ENCODE measurements at places on chromosomes 1 and 21.

DNA sequence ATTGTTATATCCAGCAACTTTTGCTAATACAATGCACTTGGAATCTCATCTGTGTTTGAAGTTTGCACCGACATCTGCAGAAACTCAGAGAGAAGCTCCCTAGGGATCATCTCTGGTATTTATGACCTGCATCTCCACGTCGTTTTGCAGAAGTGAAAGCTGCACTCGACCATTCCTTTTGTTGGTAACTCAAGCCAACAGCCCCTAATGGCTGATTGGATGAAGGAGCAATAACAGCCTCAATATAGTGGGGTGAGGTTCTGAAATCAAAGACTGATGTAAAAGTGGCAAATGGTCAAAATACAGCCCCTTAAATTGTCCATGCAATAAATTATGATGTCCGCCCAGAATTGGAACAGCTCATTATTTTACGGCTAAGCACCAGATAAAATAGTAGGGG lies 344.2 kb upstream of the KAZN start:
- DNase-seq, result no peak

- DNase-seq, result no peak
Measured at GRCh38 chr1:30657131-30658013, 66.0 kb downstream of the MATN1 start.

DNA sequence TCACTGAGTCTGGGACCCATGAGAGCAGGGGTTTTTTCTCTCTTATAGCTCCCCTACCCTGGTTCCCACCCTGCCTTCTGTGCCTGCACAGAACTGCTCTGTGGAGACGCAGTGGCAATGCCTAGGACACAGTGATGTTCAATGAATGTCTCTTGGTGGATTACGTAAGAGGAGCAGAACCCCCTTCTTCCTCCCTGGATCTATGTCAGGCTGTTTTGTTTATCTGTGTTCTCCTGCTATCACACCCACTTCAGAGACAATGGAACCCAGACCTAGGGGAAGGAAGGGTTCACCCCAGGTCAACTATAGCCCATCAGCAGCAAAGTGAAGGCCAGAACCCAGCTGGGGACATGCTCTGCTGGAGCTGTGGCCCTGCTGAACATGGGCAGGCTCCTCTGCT lies 2.0 kb downstream of the HPCAL4 start:
- DNase-seq, result no peak

- DNase-seq, result no peak
Measured at GRCh38 chr1:76023669-76024435, 50.7 kb upstream of the ST6GALNAC3 start.

GRCh38 chr1:234836045-234836681 lies 226.2 kb upstream of the IRF2BP2 start:
- DNase-seq, result no peak

DNA sequence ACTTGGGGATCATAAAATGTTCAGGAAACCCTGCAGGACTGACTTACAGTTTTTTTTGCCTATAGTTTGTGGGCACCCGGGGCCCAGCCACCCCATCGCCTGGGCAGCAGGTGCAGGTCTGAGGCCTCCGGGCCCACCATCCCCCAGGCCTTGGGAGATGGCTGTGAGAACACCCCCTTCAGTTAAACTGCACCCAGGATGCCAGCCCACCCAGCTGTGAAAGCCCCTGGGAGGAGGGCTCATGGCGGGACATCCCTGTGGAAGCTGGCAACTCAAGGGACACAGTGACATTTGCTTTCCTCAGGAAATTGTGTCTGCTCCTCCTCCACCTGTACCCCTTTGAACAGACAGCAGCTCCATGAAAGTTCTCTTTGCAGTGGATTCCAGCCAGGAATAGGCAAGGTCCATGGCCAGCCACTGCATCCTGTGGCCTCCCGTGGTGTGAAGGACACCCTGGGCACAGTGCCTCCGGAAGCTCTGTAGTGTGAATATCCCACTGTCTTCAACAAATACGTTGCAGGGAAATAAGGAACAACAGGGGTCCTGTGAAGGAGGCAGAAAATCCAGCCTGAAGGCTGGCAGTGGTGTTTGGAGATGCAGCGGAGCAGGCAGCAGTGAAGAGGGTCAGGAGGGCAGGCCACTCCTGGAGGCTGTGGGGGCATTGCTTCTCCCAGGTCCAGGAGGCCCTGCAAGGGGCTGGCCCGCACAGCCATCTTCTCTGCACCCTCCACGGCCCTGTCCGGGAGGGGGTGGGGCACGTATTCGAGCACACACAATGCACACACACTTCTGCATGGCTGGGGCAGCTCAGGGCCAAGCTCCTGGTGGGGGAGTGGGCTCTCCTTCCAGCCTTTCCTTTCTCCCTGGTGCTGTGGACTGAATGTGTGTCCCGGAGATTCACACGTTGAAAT lies 2.1 kb upstream of the OBSCN start:
- no peak for DNase-seq

DNA sequence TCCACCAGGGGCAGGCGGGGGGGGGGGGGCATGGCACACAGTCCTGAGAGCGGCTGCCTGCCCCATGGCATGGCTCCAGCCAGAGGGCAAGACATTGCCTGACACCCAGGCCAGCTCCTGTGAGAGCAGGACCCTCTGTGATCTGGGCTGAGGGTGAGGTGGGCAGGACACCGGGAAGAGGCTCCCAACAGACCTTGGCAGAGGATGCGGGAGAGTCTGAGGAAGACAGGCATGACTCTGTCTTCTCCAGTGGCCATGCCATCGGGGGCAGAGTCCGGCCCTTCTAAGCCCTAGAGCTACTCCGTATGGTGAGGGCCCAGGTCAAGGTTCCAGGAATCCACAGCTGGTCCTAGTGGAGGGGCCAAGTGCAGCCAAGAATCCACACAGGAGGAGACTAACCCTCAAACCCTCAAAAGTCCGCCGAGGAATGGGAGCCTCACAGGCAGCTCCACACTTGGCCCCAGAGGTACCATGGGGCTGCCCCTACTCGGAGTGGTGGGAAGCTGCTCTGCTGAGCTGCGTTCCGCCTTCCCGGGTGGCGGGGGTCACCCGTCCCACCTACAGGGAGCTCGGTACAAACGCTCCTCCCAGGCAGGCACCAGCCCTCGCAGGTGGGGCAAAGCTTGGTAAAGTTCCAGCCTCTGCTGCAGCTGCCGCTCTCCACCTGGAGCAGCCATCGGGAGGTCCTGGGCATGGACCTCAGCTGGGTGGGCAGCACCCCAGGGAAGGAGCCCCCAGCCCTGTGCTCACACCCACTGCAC lies 6.5 kb downstream of the ACTRT2 start:
- DNase-seq, result no peak

DNA sequence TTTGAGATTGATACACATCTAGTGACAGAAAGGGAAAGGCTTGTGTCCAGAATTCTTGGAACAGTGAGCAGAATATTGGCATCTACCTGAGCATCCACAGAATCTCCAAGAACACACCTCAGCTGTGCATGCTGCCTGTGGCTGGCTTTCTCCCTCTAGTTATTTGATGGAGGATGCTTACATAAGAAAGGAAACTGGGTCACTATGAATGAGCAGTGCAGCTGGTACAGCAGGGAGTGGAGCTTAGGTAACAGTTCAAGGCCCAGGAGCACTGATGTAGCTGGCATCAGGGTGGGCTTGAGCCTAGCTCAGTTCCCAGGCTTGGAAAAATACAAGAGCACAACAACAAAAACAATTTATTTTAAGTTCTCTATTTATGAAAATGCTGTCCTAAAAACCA lies 26.3 kb downstream of the RGS8 start:
- no peak for DNase-seq

DNA sequence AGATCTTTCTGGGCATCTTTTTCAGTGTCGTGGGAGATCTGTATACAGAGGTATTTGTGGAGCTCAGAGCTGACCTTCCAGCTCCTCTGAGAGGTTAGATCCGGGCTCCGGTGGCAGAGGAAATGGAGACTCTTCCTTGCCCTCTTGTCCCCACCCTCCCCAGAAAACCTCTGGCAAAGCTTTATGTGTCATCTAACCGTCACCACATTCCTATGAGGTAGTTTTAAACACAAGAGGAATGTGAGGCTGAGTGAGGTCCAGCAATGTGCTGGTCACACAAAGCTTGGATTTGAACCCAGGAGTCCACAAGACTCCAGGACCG lies 1.2 kb downstream of the CD160 start:
- no peak for DNase-seq

- no peak for DNase-seq
Measured at GRCh38 chr1:21268281-21269239, 21.7 kb downstream of the ECE1 start.

DNA sequence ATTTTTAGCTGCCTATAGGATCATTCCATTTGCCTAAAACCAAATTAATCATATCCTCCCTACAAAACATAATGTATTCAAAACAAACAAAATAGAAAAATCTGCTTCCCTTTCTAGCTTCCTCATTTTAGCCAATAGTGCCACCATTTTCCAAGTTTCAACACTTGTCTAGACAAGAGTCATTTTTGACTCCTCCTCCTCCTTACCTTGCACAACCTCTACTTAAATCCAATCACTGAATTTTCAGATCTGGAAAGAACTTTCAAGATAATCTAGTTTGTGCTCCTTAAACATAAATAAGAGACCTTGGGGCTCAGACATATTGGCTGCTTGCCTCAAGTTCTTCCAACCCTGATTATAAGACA lies 7.4 kb downstream of the STX6 start:
- no peak for DNase-seq

DNA sequence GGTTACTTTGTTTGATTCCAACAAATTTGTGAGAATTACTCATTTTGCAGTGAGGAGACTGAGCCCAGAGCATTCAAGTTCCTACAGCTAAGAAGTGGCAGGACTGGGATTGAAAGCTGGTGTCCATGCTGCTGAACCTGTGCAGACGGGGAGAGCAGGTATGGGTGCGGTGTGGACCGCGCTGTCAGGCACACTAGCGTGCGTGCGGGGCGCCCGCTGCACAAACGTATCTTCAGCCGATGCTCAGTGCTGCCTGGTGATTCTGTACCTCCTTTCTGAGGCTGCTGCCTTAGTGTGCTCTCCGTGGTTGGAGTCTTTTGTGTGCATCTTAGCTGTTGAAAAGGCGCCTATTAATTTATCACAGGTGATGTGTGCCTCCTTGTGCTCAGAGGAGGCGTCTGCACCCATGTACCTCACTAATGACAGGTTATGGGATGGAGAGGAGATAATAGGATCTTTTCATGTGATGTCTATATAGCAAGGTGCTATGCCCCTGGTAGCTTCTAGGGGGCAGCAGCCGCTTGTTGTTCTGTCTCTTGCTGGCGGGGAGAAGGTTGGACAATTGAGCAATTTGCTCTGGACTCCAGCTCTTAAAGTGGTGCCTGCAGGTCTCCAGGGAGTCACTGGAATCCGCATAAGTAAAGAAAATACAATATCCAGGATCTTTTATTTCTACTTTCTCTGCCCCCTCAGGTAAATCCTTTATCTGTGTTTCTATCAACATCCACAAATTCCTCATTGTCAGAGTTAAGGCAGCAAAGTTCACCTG lies 32.5 kb downstream of the PEX14 start:
- DNase-seq, result peak; percentile 44

GRCh38 chr1:113041569-113042284 lies 31.3 kb upstream of the LRIG2 start:
- DNase-seq, result no peak

- no peak for DNase-seq
Measured at GRCh38 chr1:67078291-67078690, 24.3 kb upstream of the SLC35D1 start.

DNA sequence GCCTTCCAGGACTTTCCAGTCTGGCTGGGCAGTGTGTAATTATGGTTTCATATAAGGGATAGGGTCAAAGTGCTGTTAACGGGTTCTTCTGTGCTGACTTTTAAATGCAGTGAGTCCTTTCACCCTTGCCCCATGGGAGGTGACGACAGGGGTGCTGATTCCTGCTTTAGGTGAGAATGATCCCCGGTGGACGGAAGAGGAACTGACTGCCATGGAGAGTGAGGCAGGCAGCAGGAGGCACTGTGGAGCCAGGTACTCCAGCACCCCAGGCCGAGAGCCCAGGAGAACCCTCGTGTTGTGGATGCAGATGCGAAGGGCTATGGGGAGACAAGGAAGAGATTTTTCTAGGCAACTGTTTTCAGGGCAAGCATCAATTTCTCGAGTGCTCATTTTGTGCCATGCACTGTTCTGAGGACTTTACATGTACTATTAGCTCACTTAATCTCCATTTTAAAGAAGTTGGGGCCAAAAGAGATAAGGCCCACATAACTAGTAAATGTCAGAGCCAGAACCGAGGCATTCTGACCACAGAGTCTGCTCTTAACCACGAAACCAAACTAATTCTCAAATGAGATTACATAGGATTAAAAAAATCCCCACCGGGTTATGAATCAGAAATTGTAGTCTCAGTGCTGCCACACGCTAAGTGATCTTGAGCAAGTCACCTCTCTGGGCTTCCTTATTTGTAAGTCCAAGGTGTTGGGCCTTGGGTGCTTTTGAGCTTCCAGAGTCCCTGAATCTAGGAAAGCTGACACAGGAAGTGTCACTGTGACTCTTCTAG lies 28.2 kb downstream of the STPG1 start:
- no peak for DNase-seq

DNA sequence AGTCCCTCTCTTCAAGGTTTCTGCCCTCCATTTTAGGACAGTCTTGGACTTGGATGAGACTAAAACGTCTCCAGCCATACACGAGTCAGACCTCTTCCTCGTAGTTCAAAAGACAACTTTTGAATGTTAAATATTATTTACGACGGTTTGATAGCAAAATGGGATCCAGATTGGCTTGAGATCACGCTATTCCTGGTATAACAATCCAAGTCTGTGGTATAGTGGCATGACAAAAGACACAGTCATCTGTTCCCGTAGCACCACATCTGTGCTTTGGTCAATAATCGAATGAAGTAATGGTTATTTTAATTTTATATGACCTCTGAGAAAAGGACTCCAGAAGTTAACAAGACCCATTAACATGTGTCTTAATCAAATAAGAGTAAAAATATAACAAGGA lies 7.0 kb downstream of the PCP4 start:
- DNase-seq, result no peak

GRCh38 chr1:20358761-20359263 lies 68.1 kb downstream of the VWA5B1 start:
- DNase-seq, result peak; percentile 57

GRCh38 chr21:35095859-35096291 lies 46.8 kb upstream of the RUNX1 start:
- DNase-seq, result no peak

DNA sequence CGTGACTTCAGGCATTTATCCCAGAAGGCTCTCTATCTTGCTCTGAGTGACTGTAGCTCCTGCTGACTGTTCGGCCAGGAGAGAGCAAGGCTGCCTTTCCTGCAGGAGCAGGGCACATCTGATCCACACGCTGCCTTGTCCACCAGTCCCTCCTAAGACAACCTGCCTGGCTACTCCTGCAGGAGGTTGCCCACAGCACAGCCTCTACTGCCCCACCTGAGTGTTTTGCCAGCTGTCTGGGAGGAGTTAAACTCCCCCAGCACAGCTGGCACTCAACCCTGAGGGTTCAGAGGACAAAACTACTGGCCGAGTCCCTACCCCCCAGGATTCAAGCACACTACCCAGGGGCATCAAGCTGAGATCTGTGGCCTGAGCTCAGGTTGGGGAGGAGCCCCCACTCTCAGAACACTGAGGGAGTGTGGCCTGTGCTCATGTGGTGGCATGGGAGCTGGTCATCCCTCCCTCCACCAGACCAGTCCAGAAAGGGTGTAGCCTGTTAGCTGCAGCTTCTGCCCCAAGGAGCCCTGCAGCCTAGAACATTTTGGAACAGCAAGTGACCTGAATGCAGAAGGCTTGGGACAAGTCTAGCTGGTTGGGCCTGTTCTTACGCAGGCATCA lies 237.3 kb downstream of the SLC44A5 start:
- DNase-seq, result no peak

GRCh38 chr1:88655685-88656299 lies 28.3 kb upstream of the PKN2 start:
- DNase-seq, result no peak

- no peak for DNase-seq
Measured at GRCh38 chr1:160330119-160330518, 12.9 kb downstream of the COPA start.
